ENCODE measurements at places on chromosomes 2 and 18.

GRCh38 chr2:8996006-8996405 is 7.5 kb downstream of the MBOAT2 start:
- no peak for DNase-seq

GRCh38 chr2:29196792-29197788 is 81.9 kb downstream of the CLIP4 start:
- DNase-seq: peak; percentile 68

DNA sequence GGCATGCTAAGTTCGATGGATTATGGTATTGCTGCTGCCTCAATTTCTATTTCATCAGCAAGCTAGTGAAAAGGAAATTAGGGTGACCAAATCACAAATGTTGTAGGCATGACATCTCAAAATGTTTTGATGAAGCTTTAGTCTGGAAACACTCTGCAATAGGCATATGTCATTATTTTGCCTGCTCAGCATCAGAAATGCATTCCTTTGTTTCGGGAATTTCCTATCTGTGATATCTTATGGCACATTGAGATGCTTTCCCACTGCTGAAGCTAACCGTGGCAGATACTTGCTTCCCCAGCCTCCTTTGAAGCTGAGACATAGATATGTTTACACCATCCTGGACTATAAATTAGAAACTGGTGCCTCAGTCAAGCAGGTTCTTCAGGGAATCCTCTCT is 119.7 kb downstream of the CDC42EP3 start:
- DNase-seq: no peak

- no peak for DNase-seq
Observed at GRCh38 chr2:12064153-12064552, 317.7 kb downstream of the LPIN1 start.

GRCh38 chr2:159009940-159010339 is 41.5 kb downstream of the TANC1 start:
- DNase-seq: no peak

- DNase-seq: no peak
Observed at GRCh38 chr2:10774394-10774793, 38.2 kb downstream of the PDIA6 start.

GRCh38 chr2:191115804-191116203 is 35.0 kb downstream of the STAT4 start:
- DNase-seq: no peak

- no peak for DNase-seq
Observed at GRCh38 chr2:176283291-176284068, 14.2 kb downstream of the MTX2 start.

DNA sequence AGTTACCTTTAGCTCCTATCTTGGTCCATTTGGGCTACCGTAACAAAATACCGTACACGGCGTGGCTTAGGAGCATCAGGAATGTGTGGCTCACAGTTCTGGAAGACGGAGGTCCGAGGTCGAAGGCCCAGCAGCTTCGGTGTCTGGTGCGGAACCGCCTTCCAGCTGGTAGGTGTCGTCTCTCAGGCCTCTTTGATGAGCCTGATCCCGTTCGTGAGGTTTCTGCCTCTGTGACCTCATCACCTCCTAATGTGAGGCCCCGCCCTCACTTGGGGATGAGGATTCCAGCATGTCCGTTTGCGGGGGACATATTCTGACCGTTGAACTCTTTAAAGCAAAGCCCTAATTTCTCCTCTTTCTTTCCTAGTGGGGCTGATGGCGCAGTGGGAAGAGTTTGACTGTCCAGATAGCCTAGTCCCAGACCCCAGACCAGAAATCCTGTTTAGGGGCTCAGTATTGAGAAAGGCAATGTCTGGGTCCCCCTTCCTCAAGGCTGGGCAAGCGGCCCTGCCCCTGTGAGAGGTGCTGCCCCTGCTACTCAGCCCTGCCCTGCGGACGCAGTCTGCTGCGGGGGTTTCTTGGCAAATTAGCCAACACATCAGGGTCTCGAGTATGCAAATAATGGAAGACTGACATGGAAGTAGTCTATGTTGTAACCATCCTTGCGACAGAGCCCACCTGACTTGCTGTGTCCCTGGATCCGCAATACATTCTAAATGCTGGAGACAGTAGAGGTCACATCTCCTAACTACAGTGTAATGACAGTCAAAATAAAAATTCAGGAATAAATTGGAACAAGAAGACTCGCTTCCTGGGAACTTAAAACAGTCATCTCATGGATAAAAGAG is 128.0 kb downstream of the ASB1 start:
- no peak for DNase-seq

DNA sequence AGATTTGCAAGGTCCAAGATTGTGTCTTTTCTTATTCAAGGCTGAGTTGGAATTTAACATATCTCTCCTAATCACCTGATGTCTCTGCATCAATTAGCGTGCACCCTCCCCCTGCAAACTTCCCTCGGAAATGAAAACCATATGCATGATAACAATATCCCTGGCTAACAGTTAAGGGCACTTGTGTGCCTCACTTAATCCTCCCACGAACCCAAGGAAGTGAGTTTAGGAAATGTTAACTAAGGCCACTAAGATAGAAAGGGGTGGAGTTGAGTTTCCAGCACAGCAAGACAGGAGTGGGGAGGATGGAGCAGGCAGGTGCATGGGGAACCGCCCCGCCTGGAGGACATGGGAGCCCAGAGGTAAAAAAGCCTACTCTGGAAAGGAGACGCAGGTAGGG is 52.4 kb upstream of the PTMA start:
- no peak for DNase-seq

DNA sequence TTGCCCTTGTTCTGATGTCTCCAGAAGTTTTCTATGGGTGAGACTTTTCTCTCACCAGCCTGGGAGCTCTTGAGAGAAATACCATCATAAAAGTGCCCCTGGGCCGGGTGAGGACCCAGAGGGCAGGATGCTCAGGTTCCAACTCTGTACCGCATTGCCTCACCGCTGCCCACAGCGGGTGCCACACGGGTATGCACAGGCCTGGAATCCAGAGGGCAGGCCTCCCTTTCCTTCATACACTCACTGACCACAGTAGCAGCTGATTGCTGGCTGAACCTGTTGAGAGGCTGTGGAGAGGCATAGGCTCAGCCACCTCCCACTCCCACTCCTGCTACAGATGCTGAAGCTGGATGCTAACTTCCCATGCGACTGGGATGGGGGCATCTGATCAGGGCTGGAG is 293.8 kb downstream of the CYP26B1 start:
- DNase-seq: no peak

DNA sequence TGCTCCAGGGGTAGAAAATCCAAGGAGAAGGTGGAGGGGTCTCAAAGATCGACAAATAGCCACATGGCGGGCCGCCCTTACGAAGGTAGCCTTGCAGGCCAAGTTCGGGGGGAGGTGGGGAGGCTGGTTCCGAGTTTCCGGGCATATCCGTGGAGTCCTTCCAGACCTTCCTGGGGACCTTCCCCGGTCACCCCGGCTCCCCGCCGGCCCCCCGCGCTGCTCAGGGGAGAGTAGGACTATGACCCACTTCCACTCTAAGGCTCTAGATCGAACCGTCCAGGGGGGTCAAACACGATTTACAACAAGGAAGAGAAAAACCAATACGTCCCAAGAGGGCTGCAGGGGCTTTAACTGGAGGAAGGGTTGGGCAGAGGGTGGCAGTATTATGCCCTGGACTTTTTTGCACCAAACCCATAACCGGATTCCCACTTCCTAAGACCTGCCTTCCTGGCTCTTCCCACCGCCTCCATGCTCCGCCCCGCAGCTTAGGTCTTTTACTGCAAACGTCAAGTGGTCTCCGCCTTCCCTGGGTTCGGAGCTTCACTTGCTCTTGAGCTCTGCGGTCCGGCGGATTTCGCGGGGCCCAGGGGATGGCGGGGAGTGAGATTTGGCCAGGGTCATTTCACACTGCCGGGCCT is 779 bp upstream of the LYPD6 start:
- peak; percentile 86 for DNase-seq

GRCh38 chr2:95353613-95354468 is 48.7 kb upstream of the FAHD2A start:
- no peak for DNase-seq

DNA sequence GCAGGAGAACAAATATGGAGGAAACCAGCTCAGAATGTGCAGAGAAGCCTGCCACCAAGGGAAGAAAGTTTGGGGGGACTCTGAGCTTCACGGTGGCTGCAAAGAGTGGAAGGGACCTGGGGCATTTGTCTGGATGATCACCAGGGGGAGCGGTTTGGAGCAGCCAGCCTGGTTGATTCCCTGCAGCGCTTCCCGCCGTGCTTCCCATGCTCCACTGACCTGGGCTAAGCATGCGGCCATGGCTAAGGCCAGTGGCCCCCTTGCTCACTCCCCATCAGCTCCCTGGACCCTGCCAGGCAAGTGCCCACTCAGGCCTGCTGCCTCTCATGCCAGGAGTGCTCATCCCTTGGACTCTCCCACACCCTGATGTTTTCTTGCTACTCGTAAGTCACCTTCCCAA is 27.0 kb downstream of the NTSR2 start:
- no peak for DNase-seq

GRCh38 chr18:49769047-49769728 is 44.1 kb downstream of the ACAA2 start:
- DNase-seq: no peak

DNA sequence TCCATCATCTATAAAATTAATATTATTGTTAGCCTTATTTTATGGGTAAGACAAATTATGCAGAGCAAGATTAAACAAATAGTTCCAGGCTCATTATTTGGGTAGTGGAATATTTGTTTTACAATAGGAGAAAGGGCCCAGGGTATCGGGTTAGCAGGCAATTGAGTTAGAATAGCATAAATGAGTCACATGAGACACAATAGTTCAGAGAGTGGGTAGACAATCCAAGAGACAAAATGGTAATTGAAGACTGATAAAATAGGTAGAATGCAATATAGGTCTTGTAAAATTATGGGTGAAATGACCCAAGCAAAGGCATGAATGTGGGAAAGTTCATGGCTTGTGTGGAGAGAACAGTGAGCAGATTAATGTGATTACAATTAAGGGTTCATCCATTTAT is 790.9 kb upstream of the GCFC2 start:
- no peak for DNase-seq

- DNase-seq: no peak
Observed at GRCh38 chr2:20585710-20586594, 64.9 kb downstream of the HS1BP3 start.

GRCh38 chr18:58078889-58079573 is 35.0 kb downstream of the NEDD4L start:
- no peak for DNase-seq

DNA sequence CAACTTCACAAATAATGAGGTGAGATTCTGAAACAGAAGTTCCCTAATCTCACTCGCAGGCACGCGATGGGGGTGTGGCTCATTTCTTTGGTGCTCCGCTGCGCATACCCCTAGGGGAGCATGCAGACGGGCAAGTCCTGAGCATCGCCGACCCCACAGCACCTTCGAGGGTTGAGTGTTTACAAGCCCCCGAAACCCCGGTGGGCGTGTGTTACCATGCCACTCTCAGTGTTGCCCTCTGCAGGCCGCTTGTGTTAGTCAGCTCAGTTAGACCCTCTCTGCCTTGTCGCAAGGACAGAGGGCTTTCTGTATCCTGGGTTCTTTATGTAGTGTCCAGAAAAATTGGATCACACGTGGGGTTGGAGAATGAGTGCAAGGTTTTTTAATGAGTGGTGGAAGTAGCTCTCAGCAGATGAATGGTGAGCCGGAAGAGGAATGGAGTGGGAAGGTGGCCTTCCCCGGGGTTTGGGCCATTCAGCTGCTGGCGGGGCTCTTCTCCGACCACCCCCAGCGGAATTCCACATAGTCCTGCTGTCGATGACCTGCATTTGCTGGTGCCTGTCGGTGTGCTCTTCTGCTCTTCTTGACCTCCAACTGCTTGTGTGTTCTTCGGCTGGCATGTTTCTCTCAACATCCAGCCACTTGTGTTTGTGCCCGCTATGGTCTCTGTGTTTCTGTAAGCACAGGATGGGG is 191.3 kb downstream of the RPRM start:
- DNase-seq: no peak

DNA sequence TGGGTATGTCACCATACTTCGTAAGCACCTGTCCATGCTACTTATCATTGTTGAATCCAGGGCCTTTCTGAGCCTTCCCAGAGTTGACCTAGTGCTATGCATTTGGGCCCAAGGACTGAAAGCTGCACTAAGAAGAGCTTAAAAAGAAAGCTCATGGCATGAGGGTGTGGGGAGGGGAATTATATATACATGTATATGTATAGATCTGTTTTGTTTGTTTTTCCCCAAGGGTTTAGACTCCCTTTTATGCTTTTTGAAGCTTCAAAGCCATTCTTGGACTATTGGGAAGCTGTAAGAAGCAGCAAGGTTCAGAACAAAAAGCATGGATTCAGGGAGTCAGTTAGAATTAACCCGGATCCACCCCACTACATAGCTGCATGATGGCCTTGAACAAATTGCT is 23.3 kb downstream of the MFF start:
- no peak for DNase-seq

- no peak for DNase-seq
Observed at GRCh38 chr2:161147856-161148255, 12.4 kb upstream of the TANK start.

DNA sequence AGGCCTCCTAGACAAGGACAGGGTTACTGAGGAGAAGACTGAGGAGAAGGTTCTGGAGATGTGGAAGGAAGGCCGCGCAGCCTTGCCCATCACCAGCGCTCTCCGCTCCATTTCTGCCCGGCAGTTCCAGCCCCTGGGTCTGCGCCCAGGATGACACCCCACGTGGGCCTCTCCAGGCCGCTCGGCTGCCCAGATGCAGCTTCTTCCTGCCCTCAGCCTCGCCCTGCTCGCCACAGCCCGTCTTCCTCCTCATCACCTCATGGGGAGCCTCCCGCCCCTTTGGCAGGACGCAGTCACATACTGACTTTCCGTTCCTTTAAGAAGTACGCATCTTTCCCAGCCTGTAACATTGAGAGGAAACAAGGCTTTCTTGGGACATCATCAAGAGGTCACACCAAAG is 37.1 kb downstream of the SNTG2 start:
- DNase-seq: no peak

- no peak for DNase-seq
Observed at GRCh38 chr18:58860747-58861231, 3.9 kb upstream of the ZNF532 start.

DNA sequence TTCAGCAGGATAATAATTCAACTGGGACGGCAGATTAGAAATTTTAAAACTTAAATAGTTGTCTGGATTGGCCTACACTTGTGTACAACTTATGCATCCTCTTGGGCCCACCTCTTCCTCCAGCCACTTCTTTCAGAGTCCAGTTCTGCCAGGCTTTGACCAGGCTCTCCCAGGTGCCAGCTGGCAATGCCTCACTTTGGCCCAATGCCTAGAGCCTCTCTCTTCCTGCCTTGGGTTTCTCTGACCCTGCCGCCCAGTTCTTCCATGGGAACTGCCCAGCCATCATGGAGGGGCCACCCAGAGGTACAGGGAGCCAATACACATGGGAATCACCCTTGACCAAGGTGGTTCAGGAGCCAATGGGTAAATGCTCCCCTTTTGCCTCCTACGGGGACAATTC is 135.5 kb downstream of the IRS1 start:
- no peak for DNase-seq

GRCh38 chr2:69947325-69947931 is 14.0 kb downstream of the ASPRV1 start:
- DNase-seq: no peak

- DNase-seq: no peak
Observed at GRCh38 chr2:63052411-63053080, 1.9 kb downstream of the OTX1 start.

All from HTR-8/SVneo (cell line).